ENCODE measurements at places on chromosomes 6 and 20. TPM values are rescaled to one million over a fixed set of nuclear protein-coding genes. Genes with fewer than 3 reads are reported as not detected.

Gene HRH3
- total RNA-seq = not detected

Gene TP53TG5
- total RNA-seq = 0.47 TPM

Gene VGLL2
- not detected for total RNA-seq

Gene KIAA0408
- total RNA-seq = 0.75 TPM

Gene NRSN1
- not detected for total RNA-seq

Gene DEFB132
- not detected for total RNA-seq

Gene NKAPL
- 1.7 TPM for total RNA-seq

Gene FRK
- 0.08 TPM for total RNA-seq

Gene SLC9A8
- 29.3 TPM for total RNA-seq

Gene NOTCH4
- total RNA-seq = 1.2 TPM

Gene PLN
- total RNA-seq = not detected

Gene FYN
- total RNA-seq = 531 TPM

Gene NHSL1
- total RNA-seq = 0.05 TPM

Gene CST9
- not detected for total RNA-seq

Gene OR2H2
- total RNA-seq = not detected

Gene SLC22A3
- total RNA-seq = not detected

Gene DEFB124
- total RNA-seq = not detected
